Vagina (tissue), 2 donors: ENCODE measurements at places on chromosomes 16 and 17.

- no peak for DNase-seq
Observed at GRCh38 chr17:71740866-71741265, 380.0 kb upstream of the SOX9 start.

- DNase-seq: no peak
Observed at GRCh38 chr17:70654706-70655105, 485.4 kb downstream of the KCNJ2 start.

DNA sequence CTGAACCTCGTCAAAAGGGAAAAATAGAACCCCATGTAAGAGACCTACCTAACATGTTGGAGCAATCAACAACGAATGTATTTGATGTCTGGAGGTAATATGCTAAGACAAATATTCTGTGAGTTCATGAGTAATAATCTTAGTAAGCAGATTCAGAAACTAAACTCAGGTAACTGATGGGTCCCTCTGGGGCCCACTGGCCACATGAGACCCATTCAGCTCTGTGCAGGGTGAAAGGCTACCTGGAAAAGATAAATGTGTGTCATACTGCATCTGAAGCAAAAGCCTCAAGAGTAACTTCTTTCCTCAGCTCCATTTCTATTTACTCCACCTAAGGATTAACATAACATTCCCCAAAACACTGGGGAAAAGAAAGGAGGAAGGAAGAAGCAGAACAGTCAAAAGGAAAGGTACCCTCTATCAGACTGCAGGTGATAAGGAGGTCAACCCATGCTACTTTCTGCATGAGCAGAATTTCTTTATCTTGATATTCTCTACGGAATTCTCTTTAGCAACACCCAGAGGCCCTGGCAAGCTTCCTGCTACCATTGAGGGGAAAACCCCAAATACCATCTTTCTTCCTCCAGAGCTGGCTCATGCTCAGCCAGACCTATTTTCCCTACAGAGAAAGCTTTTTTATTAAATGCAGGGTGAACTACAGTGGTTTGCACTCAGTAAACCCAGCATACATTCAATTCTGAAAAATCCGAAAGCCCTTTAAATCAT, 37.7 kb upstream of the ABCA6 start:
- no peak for DNase-seq

- DNase-seq: peak; percentile 58
Observed at GRCh38 chr16:66269617-66270332, 96.7 kb upstream of the CDH5 start.

GRCh38 chr17:27384261-27384701, 72.0 kb upstream of the KSR1 start:
- DNase-seq: no peak

GRCh38 chr17:17888821-17889220, 52.0 kb upstream of the SREBF1 start:
- DNase-seq: no peak

DNA sequence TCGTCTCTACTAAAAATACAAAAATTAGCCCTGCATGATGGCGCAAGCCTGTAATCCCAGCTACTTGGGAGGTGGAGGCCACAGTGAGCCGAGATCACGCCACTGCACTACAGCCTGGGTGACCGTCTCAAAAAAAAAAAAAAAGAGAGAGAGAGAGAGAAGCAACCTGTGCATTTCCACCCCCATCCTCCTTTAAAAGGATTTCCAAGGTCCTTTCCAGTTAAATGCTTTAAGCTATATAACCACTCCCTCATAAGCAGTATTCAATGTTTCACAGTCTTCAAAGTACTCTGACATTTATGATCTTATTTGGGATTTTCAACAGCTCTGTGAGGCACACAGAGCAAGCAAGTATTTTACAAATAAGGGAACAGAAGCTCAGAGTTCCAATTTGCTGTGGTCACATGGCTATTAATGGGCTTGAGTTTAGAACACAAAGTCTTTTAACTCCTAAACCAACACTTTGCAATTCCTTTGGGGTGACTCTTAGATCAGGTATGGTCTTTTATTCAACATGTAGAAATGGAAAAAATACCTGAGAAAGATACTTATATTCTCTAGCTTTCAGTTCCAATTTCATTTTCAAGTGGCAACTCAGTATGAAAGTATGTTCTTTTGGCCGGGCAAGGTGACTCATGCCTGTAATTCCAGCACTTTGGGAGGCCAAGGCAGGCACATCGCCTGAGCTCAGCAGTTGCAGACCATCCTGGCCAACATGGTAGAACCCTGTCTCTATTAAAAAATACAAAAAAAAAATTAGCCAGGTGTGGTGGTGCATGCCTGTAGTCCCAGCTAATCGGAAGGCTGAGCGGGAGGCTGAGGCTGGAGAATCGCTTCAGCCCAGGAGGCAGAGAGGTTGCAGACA, 31.3 kb downstream of the SPOP start:
- no peak for DNase-seq

- no peak for DNase-seq
Observed at GRCh38 chr17:17840751-17841591, 4.2 kb upstream of the SREBF1 start.

- DNase-seq: no peak
Observed at GRCh38 chr17:2808367-2809335, 12.4 kb downstream of the RAP1GAP2 start.

DNA sequence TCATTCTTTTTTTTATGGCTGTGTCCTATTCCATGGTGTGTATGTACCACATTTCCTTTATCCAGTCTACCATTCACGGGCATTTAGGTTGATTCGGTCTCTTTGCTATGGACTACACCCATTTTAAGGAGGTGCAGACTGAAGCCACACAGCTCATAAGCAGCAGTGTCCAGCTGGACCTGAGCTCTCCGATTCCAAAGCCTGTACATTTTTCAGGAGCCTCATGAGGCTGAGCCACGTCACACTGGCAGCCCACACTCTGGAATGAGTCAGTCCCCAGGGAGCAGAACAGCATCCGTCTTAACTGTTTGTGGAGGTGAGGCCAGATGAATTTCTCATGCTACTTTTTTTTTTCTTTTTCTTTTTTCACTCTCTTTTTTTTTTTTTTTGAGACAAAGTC, 116.1 kb downstream of the C16orf95 start:
- DNase-seq: no peak

DNA sequence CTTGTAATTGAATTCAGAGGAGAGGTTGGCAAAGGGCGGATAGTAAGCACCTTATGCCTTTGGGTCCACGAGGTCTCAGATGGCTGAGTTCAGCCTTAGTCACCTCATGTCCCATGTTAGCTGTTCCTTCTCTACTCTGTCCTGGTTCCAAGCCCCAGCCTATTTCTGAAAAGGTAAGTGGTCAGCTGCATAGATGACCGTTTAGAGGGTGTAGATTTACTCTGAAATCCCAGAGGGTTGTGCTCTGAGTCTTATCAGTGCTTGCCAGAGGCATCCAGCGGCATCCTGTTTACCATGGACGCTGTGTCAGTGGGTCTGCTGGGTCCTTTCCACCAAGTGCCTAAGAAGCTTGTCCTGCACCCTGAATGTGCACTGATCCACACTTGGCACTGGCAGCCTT, 1.9 kb downstream of the ZNF778 start:
- no peak for DNase-seq

DNA sequence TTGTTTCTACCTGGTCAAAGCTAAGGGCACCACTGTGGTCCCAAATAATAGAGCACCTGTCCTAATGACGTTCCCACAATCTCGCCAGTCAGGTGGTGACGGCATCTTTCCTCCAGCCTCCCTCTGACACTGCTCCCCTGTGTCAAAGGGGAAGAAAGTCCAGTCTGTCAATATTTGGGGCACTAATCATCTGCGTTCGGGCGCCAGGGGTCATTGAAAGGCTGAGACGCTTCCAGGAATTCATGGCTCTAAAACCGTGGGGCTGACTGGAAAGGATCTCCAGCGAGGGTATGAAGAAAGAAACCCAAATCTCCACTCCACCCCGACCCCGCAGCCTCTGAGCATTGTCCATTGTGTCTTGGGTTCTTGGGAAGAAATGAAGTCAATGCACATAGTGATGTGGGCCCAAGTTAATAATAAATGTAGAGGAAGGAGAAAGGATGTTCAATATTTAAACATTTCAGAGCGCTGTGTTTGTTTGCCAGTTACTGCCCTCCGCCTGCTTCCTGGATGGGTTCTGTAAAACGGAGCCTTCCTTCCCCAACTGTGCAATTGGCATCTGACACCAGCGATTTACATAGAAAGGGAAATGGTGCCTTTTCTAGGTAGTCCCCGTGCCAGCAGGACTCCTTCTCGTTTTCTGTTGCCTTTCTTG, 103.2 kb downstream of the SOCS1 start:
- DNase-seq: no peak

GRCh38 chr16:27703545-27703944, 153.6 kb downstream of the KATNIP start:
- no peak for DNase-seq

- no peak for DNase-seq
Observed at GRCh38 chr16:10045291-10045775, 136.9 kb downstream of the GRIN2A start.

DNA sequence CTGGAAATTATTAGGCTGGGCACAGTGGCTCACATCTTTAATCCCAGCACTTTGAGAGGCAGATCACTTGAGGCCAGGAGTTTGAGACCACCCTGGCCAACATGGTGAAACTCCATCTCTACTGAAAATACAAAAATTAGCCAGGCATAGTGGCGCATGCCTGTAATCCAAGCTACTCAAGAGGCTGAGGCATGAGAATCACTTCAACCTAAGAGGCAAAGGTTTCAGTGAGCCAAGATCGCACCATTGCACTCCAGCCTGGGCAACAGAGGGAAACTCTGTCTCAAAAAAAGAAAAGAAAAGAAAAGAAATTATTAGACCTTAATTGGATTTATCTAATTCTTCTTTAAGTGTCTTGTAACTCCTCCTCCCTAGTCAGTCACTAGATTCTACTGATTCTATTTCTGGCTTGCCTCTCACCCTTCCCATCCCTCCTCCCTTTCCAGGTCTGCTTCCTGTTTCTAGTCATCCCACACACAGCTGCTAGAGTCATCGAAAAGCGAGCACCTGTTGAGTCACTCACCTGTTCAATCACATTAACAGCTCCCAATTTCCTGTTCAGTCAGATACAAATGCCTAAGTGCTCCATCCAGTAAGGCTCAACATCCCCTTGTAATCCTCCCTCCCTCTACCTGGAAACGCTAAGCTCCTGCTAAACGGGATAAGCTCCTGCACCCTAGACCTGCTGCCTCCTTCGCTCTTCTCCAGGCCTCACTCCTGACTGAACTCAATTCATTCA, 34.6 kb downstream of the ERN1 start:
- DNase-seq: no peak

DNA sequence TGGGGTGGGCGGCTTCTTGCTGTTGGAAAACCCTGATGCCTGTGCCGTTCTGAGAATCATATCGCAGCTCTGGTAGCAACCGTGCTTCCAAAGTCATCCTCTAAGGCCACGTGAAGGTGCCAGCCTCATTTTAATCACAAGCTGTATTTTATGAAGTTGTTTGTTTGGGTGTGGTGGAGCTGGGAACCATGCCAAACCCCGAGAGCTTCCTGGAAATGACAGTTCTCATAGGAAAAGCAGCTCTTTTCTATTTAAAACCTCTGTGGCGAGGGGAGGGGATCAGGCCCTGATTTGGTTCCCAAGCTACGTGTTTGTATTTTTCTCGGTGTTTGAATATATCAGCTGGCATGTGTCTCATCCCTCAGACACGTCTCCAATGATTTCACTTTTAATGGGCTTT, 21.7 kb downstream of the KNOP1 start:
- DNase-seq: no peak

GRCh38 chr17:4969551-4970173, 2.0 kb upstream of the SPAG7 start:
- DNase-seq: no peak

- no peak for DNase-seq
Observed at GRCh38 chr16:69424935-69425784, 741 bp downstream of the CYB5B start.

DNA sequence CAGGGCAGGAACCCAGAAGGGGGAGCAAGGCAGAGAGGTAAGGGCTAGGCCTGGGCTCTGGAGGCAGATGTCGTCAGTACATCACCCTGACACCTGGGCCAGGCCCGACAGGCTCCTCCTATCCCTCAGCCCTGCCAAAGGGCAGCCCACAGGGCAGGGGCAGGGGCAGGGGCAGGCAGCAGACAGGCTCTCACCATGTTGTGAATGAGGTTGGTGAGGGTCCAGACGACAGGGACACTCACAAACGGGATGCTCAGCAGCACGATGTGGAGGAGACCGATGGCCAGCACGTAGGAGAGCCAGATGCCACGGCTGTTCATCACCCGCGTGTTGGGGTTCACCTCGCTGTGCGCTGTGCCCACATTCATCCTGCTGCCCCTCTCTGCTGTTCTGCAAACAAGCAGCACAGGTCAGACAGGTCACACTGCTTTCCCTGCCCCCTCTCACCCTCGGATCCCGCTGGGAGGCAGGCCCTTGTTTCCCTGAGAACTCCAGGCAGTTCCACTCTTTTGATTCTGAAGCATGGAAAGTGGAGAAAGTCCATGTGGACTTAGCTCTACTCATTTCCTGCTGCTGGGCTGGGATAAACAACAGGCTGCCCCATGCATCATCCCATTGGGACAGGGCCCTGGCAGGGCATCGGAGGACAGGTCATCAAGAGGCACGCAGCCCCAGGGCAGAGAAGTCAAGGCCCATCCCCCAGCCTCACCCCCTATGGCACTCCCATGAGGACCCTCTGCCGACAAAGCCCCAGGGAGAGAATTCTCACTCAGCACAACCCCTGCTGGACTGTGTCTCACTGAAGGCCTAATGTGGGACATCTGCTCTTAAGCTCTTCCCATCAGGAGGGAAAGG, 3.3 kb downstream of the ORMDL3 start:
- no peak for DNase-seq

GRCh38 chr16:4056161-4057105, 59.8 kb downstream of the ADCY9 start:
- no peak for DNase-seq

- no peak for DNase-seq
Observed at GRCh38 chr17:40580140-40580539, 14.9 kb upstream of the CCR7 start.

GRCh38 chr17:29930409-29931010, 482 bp upstream of the SSH2 start:
- DNase-seq: peak; percentile 86

- no peak for DNase-seq
Observed at GRCh38 chr17:82910041-82910481, 70.2 kb upstream of the ZNF750 start.

DNA sequence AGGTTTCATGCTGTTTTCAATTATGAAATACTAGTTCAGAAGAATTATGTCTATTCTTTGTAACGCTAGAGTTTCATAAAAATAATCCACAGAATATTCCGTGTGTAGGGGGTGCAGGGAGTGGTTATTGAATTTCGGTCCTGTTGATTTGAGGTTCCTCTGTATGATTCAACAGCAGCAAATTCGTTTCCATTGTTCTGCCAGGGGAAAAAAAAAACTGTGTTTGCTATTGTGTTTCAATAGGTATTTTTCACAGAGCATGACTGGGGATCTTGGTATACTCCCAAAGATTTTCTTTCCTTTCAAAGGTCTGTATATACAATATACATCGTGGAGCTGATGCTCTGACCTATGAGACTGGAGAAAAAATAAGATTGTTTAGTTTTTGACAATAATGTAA, 15.8 kb downstream of the SHISA9 start:
- no peak for DNase-seq

GRCh38 chr17:83190601-83191387, 111.4 kb downstream of the METRNL start:
- DNase-seq: peak; percentile 78
